Naive thymus-derived CD8-positive, alpha-beta T cell (primary cell): ENCODE measurements at places on chromosomes 6 and 20. TPM values are rescaled to one million over a fixed set of nuclear protein-coding genes. Genes with fewer than 3 reads are reported as not detected.

ADIG gene
- total RNA-seq = not detected

KCNG1 gene
- total RNA-seq = 1.8 TPM

MROH8 gene
- total RNA-seq = 0.71 TPM

SLC17A1 gene
- total RNA-seq = not detected

MATN4 gene
- not detected for total RNA-seq

FRK gene
- total RNA-seq = 0.08 TPM

PAK5 gene
- total RNA-seq = not detected

LY6G6C gene
- total RNA-seq = not detected
